Neural crest cell (in vitro differentiated cells): ENCODE measurements at places on chromosomes 1 and 21. TPM values are rescaled to one million over a fixed set of nuclear protein-coding genes. Genes with fewer than 3 reads are reported as not detected.

TTC22 gene
- not detected in 2 replicates for total RNA-seq

DNM3 gene
- 3.5 and 3.9 TPM in 2 replicates for total RNA-seq

ACTL8 gene
- not detected in 2 replicates for total RNA-seq

SYPL2 gene
- total RNA-seq: 0.18 and 0.47 TPM in 2 replicates

ESRRG gene
- total RNA-seq: 1.5 TPM in 2 replicates

SUCO gene
- total RNA-seq: 48.6 and 49.8 TPM in 2 replicates

NBPF4 gene
- not detected in 2 replicates for total RNA-seq

CHIT1 gene
- total RNA-seq: not detected in 2 replicates
